ENCODE measurements at places on chromosomes 5 and 9.

DNA sequence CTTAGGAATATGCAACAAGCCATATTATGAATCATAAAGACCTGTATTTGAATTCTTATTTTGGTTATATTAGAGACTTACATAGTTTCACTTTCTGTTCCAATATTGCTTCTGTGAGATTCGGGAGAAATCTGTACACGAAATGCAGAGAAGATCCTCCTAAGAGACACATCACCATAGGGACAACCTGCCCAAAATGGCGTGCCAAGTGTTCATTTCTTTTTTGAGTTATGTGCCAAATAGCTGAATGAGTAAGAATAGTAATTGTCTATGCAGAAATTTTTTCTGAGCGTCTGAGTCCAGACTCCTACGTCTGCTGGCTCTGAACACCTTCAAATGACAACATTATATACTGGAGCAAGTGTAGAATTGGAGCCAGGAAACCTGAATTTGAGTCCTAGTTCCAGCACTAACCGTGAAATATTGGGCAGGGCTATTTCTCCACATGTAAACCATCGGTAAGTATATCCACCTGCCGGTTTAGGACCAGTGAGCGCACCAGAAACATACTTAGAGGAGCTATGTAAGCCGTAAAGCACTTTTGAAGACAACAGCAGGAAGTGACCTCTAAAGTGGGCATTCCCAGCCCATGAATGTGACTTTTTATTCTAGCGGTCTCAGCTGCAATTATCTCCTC is 163.9 kb upstream of the DMRT1 start:
- no peak for DNase-seq

GRCh38 chr5:149333711-149334443 is 11.4 kb upstream of the GRPEL2 start:
- no peak for DNase-seq

DNA sequence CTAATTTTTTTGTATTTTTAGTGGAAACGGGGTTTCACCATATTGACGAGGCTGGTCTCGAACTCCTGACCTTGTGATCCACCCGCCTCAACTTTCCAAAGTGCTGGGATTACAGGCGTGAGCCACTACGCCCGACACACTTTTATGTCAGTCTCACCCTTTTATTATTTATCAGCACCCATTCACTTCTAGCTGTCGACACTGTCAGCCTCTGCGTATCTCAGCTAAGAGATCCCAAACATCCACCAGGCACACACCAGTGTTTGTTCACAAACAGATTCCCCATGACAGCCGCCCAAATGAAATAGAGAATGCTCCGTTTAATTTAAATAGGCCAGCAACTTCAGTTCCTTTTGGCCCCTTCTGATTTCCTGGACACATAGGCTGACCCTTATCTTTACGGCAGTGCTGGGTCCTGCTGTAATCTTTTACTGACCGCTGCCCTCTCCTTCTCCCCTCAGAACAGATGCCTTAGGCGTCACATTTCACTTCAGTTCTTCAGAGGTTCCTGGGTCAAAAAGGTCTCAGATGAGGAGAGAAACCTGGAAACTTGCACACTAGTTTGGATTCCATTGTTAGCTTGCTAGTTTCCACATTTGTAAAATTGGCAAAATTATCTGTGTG is 43.1 kb upstream of the CKMT2 start:
- no peak for DNase-seq

GRCh38 chr5:177392765-177393164 is 7.7 kb downstream of the PFN3 start:
- no peak for DNase-seq

Data from NCI-H2081 treated with DMSO at 0.1 percent for 48 hours (cell line).